MM.1S (cell line): ENCODE measurements at places on chromosomes 7 and 10.

DNA sequence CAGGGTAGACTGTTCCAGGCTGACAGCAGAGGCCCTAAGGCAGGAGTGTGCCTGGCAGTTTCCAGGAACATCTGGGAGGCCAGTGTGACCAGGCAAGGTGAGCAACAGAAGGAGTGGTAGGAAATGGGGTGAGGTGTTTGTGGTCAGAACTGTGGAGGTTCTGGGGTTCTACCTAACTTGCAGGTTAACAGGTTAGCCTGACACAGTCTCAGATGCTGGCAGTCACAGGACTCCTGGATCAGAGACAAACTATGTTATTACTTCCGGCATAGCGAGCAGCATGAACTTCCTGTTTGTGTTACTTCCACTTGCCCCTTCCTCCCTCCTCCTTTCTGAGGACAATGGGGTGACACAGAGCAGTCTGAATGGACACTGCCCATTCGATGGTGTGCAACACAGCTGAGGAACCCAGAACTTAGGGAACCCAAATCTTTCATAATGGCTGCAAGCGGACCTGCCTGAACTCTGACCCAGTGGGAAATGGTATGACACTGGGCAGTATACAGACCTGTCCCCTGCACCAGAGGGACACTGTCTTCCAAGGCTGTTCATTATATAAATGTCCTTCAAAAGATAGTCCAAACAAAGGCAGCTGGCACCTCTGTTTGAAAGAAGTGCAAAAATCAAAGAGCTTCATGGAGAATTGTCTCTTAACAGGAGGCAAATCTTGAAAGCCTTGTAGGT, 3.9 kb upstream of the SAR1A start:
- peak; percentile 72 for DNase-seq

DNA sequence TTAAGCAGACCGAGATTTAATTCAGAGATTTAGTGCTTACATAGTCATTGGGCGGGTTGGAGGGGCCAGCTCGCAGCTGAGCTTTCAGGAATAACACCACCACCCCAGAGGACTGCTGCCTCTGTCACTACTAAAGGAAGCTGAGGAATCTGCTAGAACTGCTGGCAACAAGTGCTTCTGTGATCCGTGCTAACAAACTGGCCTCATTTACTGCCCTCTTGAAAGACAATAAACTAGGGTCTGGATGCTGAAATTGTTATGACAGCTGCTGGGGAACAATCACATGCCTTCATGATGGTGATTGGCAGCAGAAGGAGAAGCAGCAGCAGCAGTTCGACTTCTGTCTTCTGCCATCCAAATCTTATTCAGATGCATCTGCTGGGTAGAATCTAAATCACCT, 285.5 kb upstream of the TAC1 start:
- DNase-seq = no peak

DNA sequence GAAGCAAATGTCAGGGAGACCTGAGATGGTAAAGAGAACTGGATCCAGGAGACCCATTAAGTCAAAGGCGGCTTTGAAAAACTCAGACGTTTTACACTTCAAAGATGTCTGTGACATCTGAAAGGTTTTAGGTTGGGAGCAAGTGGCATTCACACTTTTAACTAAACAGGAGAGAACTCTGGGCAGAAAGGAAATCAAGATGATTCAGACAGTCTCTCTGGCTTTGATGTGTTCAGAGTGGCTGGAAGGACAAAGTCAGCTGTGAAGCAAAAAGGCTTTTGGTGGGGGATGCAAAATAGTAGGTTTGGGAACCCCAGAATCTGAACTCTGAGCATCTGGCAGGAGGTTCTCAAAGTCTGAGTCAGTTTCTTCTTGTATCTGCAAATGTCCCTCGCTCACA, 66.6 kb downstream of the PRKCQ start:
- no peak for DNase-seq

GRCh38 chr10:78375854-78376785, 342.5 kb downstream of the RPS24 start:
- DNase-seq = no peak
